ENCODE measurements at places on chromosomes 1 and 21.
A peak's percentile ranks its signal among the peaks of the same experiment; 100 is the strongest.

- no peak for DNase-seq
These were observed 73.3 kb upstream of the TINAGL1 start for GRCh38 chr1:31502926-31503511.

- DNase-seq = no peak
These were observed 67.7 kb downstream of the MRPL39 start for GRCh38 chr21:25539606-25540005.

- DNase-seq = no peak
These were observed 87.2 kb downstream of the MRPL37 start for GRCh38 chr1:54287176-54287650.

DNA sequence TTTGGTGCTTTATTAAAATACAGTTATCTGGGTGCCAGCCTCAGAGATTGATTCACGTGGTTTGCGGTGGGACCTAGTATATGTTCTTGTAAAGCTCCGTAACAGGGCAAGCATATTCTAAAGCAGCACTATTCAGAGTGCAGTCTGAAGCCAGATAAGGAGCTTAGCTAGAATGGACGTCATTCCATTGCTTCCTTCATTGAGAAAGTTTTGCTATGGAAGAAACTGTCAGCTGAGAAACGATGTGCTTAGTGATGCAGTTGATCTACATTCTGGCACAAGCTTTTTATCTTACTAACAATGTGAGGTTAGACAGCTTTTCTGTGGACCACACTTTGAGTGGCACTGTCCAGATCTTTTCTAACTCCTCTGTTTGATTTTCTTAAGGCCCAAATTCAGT is 26.2 kb downstream of the SLC44A3 start:
- DNase-seq = no peak

DNA sequence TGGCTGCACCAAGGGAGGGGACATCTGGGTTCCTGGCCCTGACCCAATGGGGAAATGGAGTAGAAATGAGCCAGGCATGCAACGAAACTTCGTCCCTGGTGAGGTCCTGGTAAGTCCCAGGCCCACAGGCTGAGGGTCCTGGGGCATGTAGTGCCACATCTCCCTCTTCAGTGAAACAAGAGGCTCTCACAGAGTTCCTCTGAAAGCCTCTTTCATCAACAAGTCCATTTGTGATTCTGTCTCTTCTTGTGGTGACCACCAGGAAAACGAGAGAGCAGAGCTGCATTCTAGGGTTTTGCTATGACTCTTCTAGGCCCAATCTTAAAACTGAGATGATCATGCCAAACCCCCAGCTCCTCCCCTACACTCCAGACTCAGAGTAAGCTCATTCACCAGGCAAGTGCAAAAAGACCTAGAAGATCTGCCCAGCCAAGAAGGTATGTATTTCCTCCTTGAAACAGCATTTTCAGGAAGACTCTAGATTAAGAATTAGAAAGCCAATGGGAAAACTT is 24.3 kb upstream of the RNF220 start:
- no peak for DNase-seq

GRCh38 chr1:7752512-7753417 is 18.3 kb upstream of the VAMP3 start:
- no peak for DNase-seq

DNA sequence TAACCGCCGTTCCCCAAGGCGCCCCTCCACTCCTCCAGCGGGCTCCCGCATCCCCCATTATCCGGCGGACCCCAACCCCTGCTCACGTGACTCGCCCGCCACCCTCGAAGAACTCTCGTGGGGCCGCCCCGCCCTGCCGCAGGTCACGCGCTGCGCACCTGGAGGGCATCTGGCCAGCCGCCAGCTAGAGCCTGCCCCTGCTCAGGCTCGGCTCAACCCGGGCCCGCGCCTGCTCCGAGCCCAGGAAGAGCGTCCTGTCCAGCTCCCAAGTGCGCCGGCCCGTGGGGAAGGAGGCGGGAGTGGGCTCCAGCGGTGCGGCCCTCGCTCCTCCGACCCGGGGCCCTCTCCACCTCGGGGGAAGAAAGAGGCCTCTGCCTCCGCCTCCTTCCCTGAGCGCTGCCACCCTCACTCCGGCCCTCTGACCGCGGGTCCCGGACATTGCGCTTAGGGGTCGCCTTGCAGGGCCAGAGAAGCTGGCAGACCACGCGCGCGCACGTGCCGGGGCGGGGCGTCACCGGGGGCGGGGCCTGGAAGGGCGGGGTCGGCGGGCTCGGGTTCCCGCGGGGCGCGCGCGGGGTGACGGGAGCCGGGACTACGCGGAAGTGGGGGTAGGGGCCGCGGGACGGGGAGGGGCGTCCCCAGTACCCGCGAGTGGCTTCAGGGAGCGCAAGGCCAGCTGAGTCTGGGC is 28.4 kb downstream of the HMGN2 start:
- peak; percentile 87 for DNase-seq

DNA sequence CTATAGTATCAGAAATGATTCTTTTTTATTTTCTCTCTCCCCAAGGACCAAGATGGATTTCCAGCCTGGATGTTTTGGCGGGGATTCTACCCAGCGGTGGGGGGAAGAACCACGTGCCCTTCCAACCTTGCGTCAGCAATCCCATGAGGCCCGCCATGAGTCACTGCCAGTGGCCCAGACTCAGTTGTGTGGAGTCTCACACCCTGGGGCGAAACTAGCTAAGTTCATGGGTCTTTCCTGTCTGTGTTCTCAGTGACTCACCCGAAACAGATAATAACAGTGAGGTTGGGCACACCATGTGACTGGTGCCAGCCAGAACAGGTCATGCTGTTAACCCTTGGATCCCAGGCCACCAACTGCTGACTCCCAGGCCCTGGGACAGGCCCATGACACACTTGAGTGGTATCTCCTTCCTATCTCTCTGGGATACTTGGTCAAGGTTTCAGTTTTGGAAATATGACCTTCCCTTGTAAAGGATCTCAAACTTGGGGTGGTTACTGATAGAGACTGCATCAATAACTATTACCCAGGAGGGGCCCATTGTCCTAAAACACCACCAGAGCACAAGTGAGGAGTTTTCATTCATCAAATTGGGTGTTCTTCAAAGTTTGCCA is 98.0 kb upstream of the DUSP10 start:
- no peak for DNase-seq

DNA sequence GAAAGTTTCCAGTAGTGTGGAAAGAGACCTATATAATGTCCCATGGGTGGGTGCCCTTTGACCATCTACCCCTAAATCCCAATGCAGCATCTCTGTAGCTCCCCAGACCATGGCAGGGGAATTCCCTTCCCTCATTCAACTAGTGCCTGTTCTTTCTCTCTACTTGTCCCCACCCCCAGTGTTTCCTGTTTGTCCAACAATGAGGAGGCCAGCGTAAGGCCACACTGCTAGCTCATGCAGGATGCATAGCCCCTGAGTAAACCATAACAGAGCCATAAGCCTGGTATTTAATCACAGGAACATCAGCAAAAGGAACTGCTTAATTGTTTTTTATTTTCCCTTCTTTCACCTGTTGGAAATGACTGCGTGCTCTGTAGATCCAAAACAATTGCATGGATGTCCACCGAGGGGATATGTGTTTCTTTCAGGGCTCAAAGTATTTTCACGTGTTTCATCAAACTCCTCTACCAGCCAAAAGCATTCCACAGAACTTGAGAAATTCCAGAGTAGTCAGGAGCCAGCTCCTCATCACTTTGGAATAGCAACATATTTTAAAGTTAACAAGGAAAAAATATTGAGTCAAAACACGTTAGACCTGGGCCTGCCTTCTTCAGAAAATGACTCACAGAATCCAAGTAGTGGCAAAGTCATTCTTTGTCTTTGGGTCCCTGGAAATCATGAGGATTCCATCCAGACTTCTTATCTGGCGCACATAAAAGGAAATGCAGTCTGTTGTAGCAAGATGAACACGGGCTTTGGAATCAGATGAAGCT is 162.5 kb upstream of the SGIP1 start:
- no peak for DNase-seq

GRCh38 chr1:70143048-70143659 is 62.2 kb downstream of the LRRC40 start:
- no peak for DNase-seq

GRCh38 chr21:37587203-37587602 is 220.6 kb downstream of the DYRK1A start:
- no peak for DNase-seq

GRCh38 chr1:202164271-202165037 is 4.1 kb upstream of the PTPN7 start:
- no peak for DNase-seq

DNA sequence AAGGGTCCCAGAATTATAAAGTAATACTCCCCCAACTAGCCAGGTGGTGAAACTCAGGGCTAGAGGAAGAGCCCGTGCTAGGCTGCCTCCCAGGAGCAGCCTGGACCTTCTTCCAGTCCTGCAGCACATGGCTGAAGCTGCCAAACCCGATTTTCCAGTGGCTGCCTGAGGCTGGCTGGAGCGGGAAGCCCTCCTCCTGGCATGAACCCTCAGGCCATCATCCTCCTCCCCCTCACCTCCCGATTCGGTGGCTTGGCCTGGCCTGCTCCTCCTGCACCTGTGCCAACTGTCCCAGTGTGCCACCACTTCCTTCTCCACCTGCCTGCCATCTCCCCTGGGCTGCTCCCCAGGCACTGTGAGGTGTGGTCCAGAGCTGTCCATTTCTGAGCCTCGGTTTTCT is 3.0 kb upstream of the TSPAN1 start:
- DNase-seq = no peak

DNA sequence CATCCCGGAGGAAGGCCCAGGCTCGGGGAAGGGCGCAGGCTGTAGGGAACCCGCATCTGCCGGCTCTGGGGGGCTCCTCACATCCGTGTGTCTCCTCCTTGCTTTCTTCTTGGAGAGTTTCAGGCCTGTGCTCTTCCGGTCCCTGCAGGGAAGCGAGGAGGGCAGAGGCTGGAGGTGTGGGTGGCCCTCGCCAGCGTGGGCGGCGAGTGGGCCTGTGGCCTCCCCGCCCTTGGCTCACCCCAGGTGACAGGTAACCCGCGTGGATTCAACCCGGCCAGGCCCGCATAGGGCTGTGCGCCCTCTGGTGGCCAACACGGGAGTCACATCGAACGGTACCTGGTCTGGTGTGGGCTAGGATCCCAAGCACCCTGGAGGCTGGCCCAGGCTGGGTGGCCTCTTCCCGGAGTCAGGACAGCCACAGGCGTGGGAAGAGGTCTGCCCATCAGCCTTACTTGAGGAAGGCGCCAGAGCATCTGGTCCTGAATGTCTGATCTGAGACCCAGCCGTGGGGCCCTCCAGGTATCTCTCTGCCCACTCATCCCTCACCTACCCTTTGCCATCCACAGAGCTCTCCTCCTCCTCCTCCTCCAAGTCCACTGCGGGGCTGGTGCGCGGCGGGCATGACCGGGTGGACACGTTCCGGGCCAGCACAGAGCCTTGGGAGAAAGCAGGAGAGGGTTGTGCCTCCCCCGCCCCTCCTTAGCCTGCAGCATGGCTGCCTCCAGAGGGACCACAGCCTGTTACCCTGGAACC is 9.6 kb upstream of the TNFRSF25 start:
- no peak for DNase-seq

DNA sequence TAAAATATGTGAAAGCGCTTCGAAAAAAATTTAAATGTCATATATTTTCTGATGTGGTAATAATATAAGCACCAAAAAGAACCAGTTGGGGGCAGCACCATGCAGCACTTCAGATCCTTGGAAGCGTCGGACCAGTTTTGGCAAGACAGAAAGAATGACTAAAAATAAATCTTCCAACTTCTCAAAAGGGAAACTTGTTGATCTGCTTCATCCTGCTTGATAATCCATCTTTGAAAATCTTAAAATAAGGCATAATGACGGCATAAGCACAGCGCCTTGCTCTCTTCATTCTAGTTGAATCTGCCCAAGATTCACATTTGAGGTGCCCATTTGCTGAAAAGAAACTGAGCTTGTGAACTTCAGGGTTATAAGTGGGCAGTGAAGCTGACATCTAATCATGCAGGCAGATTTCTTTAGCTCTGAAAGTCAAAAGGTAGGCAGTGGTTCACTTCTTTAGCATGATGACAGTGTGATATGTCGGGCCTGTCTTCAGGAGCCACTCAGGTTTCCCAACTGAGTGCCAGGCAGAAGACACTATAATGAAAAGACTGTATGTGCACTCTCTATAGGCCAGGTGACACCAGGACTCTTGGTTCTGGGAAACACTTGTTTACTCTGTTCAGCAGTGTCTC is 19.8 kb upstream of the MUTYH start:
- peak; percentile 55 for DNase-seq

DNA sequence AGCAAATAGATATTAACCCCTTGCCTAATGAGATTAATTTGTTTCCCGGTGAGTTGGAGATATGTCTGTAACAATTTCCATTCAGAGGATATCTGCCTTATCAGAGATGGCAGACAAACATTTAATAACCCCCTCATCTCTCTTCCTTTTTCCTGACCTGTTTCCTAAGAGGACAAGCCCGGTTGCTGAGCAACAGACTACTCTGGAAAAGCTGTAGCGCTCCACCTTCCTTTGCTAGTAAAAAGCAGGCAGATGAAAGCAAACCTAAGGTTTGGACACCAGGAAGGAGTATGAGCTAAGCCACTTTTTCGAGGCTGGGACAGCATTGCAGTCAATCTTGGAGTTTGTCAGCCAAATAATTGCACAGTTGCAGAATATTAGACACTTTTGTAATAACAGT is 82.4 kb downstream of the RGS21 start:
- no peak for DNase-seq

- no peak for DNase-seq
These were observed 1.8 kb downstream of the KPRP start for GRCh38 chr1:152759453-152760173.

GRCh38 chr1:205774198-205775014 is 876 bp downstream of the RAB29 start:
- no peak for DNase-seq

DNA sequence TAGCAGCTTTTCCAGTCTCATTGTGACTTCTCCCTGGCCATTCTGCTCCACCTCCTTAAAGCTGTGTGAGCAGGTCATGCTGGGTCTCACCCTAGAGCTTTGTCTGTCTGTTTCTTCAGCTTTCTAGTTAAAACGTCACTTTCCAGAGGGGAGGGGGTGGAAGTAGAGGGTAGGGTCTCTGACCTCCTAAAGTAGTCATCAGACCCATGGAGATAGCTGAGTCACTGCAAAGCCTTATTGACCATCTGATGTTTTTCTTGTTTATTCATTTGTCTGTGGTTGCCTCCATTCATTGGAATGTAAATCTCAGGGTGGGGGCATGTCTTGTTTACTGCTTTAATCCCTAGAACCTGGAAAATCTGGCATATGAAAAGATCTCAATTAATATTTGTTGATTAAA is 52.7 kb downstream of the ELF3 start:
- DNase-seq = no peak

- no peak for DNase-seq
These were observed 276.0 kb downstream of the GPATCH2 start for GRCh38 chr1:217354895-217355294.

All from HL-60 (cell line).